ENCODE measurements at places on chromosomes 7 and 10.
A peak's percentile ranks its signal among the peaks of the same experiment; 100 is the strongest.

DNA sequence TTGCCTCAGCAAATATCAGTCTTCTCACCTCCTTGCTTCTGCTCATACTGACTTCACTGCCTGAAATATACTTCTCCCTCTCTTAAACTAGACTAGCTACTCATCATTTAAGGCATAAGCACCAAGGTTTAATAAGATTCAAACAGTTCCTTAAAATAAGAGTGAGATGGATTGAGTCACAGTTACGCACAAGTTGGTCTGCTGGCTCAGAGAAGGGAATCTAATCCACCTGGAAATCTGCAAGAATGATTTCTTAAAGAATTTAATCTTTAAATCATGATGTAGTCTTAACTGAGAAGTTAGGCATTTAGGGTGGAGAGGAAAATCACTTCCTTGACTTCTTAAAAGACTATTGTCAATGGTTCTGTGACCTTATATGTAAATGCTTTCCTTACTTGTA is 56.2 kb upstream of the TMEM140 start:
- DNase-seq, result no peak

DNA sequence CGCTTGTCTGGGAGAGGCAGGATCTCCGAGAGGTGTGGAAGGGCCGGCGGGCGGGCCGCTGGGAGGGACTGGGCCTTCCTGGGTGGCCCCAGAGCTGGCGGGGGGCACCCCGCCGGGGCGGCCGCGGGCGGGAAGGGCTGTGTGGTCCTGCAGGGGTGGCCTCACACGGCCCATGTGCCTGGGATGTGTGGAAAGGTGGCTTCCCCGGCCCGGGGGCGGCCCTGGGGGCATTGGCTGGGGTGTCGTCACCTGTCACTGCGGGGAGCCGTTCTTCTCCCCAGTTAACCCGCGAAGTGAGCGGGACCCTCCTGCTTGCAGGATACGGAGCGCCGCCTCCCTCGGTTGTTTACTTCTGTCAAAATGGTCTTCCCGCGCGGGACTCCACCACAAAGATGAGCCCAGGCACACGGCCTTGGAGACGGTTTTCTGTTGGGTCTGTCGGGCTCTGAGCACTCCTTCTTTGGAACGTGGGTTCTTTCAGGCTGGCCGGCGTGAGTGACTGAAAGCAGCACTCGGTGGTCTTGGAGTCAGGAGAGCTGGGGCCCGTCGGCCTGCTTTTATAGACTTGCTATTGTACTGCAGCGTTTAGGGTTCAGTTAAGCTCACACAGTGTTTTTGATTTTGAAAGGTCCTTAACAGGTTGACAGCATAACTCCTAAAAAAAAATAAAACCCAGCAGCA is 700 bp downstream of the SMC3 start:
- peak; percentile 28 for DNase-seq

- no peak for DNase-seq
These were observed 6.2 kb upstream of the PSTK start for GRCh38 chr10:122974023-122974422.

GRCh38 chr10:86964061-86964846 is 4.0 kb upstream of the ADIRF start:
- no peak for DNase-seq

DNA sequence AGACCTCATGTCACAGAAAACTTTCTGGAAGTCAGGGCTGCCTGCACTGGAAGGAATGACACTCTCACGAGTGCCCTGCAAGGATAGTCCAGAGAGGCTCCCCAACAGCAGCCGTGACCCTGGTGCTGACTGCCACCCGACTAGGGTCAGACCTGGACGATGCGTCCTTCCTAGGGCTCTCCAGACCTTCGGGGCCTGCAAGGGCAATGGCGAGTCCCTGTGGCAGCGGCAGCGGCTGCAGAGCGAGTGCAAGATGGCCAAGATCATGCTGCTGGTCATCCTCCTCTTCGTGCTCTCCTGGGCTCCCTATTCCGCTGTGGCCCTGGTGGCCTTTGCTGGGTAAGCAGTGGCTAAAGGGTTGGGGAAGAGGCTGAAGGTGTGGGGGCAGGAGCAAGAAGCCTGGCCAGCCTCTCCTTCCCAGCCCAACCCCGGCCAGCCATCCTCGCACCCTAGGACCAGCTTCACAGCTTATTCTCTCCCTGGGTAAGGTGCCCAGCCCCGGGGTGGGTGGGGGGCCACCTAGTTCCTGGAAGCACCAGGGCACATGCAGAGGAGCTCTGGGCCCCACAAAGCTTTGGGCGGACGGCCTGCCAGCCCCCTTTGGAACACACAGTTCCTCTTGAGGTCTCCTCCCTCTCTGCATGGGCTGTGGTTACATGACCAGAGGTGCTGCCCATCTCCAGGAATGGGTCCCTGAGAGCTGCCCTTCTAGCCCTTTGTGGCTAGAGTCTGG is 5.5 kb downstream of the OPN4 start:
- DNase-seq, result no peak

DNA sequence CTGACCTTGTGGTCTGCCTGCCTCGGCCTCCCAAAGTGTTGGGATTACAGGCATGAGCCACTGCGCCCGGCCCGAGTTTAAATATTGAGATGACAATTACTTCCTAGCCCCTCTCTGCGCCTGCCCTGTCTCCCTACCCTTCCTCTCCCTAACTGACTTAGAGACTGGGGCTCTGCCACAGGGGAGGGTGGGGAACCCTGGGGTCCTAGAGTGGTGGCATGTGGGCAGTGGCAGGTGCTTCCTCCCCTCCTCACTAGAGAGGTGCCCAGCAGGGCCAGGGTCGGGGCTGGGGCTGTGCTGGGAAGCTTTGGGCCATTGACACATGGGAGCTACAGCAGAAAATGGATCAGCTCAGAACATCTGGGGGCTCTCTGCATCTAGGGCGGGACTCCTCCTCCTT is 7.0 kb upstream of the ACHE start:
- no peak for DNase-seq

DNA sequence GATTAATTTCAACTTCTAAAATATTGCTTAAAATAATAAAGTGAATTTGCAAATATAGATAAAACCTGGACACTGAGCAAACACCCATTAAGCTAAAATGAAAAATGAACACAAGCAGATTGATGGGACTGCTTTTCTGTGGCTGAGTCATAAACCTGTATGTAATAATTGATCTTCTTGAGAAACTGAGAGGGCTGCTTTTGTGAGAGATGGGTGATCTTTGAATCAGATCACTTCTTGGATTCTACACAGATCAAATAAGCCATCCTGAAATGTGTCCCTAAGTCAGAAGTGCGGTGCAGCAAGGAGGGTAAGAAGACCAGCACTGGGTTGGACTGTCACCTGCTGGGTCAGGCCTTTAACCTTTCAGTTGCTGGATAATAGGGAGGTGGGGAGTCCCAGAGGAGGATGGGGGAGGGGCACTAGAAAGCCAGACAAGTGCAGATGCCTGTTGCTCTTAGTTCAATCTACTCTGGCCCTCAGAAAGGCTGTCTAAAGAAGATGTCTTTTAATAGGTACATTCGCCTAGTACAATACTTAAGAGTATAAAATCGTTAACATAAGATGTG is 178.2 kb upstream of the NAMPT start:
- DNase-seq, result no peak

DNA sequence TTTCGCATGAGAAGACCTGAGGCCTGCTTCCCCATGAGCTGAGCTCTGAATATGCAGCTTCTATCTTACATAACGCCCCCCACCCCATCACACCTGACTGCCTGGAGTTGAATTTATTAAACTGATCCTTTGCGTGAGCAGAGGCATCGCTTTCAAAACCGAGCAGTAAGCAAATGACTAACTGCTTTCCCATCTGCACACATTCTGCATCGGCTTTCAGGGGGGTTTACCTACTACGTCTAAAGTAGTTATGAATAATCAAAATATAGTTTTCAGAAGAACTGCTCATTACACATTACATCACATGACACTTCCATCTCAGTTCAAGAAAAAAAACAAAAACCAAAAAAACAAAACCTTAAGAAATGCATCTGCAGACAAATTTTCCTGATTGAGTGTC is 54.7 kb upstream of the EGR2 start:
- no peak for DNase-seq

- no peak for DNase-seq
These were observed 8.6 kb downstream of the SLC29A4 start for GRCh38 chr7:5291301-5291700.

DNA sequence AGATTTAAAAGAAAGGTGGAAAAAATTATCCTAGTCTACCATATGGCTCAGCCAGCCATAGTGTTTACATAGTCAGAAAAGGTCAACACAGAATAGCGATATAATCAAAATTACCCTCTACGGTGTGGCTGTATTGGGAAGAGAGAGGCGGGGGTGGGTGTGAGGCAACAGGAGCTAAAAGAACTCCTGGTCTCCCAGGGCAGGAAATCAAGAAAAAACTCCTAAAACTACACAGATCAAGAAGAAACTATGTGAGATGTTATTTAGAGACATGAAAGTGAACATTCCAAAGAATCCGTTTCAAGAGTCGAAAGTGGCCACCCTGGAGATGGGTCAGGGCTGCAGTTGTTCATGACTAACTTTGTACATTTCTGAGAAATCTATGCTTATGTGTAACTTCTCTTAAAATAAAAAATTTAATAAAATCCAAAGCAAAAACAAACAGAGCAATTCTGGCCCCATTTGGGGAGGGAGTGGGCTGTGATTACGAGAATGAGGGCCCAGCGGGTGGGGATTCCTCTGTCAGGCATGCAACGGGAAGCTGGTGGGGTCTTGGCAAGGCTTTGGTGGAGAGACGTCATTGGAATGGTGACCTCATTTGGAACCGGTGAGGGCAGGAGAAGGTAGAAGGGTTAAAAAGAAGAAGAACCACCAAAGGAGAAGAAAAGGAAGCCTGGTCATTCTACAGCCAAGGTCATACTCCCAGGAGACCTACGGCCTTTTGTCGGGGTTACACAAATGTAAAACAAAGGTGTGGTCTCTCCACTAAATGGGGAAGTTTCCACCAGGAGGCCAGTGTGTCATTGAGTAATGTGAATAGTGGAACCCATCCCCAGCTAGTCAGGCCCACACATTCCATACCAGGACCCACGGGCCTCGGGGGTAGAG is 71.2 kb upstream of the DUSP5 start:
- no peak for DNase-seq

GRCh38 chr10:124676416-124677062 is 67.6 kb downstream of the FAM53B start:
- no peak for DNase-seq

DNA sequence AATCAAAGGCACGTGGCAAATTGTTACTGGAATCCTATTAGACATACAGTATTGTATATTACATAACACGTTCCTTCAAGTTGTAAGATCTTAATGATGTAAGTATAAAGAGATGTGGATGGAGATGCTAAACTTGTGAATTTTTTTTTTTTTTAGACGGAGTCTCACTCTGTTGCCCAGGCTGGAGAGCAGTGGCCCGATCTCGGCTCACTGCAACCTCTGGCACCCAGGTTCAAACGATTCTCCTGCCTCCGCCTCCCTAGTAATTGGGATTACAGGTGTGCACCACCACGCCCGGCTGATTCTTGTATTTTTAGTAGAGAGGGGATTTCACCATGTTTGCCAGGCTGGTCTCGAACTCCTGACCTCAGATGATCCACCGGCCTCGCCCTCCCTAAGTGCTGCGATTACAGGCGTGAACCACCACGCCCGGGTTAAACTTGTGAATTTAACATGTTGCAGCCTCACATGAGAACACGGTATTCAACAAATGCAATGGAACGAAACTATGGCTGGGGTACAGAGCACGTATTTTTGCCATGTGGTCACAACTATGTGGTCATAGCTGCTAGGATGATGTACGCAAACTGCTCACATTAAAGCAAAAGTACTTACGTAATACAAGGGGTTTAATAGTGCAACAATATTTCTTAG is 818 bp upstream of the SUPV3L1 start:
- DNase-seq, result peak; percentile 8

GRCh38 chr7:140000666-140001268 is 62.0 kb downstream of the PARP12 start:
- DNase-seq, result no peak

GRCh38 chr10:131862548-131862947 is 38.3 kb upstream of the PPP2R2D start:
- DNase-seq, result no peak

- DNase-seq, result no peak
These were observed 103.1 kb upstream of the PLXDC2 start for GRCh38 chr10:19713159-19713558.

GRCh38 chr10:67794909-67795460 is 43.0 kb downstream of the DNAJC12 start:
- no peak for DNase-seq

- no peak for DNase-seq
These were observed 239.9 kb downstream of the CELF2 start for GRCh38 chr10:11257440-11258090.

GRCh38 chr7:14747701-14748100 is 154.8 kb downstream of the DGKB start:
- DNase-seq, result no peak

Measured in stimulated activated CD4-positive, alpha-beta T cell treated with anti-CD3 and anti-CD28 coated beads, Interleukin-1b, Interleukin-23, amount 100 ng/mL, for 4 hours (primary cell).